ENCODE measurements at places on chromosomes 7 and 10.

- no peak for DNase-seq
These were observed 50.4 kb downstream of the FOXL3 start for GRCh38 chr7:340200-340937.

- DNase-seq = no peak
These were observed 172.5 kb downstream of the EGFR start for GRCh38 chr7:55191161-55191925.

- DNase-seq = no peak
These were observed 168.3 kb downstream of the BMPER start for GRCh38 chr7:34073676-34074075.

- peak; percentile 97 for DNase-seq
These were observed 153.8 kb downstream of the GNAI1 start for GRCh38 chr7:80288175-80289122.

DNA sequence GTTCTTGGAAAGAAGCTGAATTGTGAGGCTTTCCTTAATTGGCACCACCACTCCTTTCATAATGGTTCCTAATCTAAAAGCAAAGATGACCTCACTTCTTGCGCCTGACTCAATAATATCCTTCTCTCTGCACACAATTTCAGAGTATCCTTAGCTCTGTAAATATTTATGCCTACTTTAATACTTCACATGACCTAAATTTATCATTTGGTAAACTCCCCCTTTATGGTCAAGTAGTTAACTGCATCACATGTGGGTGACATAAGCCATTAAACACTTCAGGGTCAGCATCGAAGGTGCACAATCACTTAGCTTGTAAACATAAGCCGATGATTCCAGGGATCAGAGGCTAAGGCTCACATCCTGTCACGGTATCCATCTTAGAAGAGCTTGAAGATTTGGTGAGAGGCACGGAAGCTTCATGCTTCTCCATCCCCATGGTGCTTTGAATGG is 7.3 kb upstream of the RHOBTB1 start:
- DNase-seq = no peak

GRCh38 chr7:141575654-141576448 is 24.6 kb downstream of the AGK start:
- no peak for DNase-seq

- DNase-seq = no peak
These were observed 91.3 kb downstream of the CHN2 start for GRCh38 chr7:29285861-29286260.

DNA sequence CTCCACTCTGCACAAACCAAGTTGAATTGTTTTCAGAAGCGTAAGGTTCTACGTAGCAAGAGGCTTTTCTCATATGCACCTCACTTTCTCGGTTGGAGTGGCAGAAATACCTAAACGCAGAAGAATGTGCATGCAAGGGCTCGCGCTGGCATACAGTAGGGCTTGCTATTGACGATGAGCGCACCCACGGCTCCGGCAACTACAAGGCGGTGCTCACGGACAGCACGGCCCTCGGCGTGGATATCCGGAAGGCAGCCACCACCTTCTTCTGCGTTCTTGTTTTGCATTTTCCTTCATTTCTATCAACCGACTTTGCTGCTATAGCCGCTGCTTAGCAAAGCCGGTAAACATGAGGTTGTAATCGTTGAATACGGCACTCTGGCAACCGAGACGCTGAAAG is 51.1 kb upstream of the UBE3C start:
- DNase-seq = no peak

GRCh38 chr7:8500286-8500685 is 66.9 kb downstream of the NXPH1 start:
- no peak for DNase-seq

- no peak for DNase-seq
These were observed 102.1 kb upstream of the ABI1 start for GRCh38 chr10:26962835-26963234.

- no peak for DNase-seq
These were observed 226.7 kb downstream of the SNX13 start for GRCh38 chr7:17713584-17713983.

GRCh38 chr10:87695074-87695473 is 35.4 kb downstream of the PAPSS2 start:
- DNase-seq = no peak

DNA sequence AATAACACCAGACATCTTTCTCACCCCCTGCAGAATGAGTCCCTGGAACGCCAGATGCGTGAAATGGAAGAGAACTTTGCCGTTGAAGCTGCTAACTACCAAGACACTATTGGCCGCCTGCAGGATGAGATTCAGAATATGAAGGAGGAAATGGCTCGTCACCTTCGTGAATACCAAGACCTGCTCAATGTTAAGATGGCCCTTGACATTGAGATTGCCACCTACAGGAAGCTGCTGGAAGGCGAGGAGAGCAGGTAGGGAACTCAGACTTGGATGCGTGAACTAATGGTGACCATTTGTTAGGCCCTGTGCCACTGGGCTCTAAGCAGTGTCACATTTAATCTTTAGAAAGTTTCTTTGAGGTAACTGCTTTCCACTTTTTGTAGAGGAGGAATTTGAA is 7.1 kb downstream of the VIM start:
- no peak for DNase-seq

- DNase-seq = no peak
These were observed 17.9 kb upstream of the CSGALNACT2 start for GRCh38 chr10:43120116-43120928.

- DNase-seq = peak; percentile 35
These were observed 179.3 kb downstream of the TFEC start for GRCh38 chr7:115851291-115851690.

- DNase-seq = no peak
These were observed 22.5 kb downstream of the TMEM176A start for GRCh38 chr7:150823043-150823442.

- DNase-seq = peak; percentile 75
These were observed 196.9 kb upstream of the RHOBTB1 start for GRCh38 chr10:61140765-61141392.

DNA sequence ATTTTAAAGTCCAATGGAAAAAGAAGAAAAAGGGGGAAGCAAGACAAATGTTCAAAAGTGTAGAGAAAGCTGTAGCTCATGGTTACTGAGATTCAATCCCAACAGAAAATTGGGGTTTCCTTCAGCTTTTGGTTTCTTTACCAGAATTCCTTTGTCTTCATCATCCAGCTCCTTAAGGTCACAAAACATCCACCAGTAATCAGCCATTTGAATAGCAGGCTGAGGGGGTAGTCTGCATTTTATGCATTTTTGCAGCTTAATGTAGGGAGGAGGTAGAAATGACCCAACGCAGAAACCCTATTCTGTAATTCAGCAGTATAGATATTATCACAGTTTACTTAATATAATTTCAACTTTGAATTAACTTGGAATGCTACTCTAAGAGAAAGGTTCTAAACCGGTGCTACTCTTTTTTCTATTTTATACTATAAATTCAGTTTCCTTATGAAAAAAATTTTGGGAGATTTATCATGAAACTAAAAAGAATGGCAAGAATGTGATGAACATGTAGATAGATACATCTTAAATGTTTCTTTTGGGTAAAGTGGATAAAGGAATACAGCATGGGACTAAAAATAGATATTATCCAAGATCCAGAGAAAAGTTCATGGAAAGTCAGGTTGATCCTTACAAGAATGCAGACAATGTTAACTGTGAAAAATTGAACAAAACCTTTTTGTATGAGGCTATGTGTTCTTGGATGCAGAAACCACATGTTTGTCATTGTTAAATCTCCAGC is 596.9 kb downstream of the PHTF2 start:
- DNase-seq = no peak

DNA sequence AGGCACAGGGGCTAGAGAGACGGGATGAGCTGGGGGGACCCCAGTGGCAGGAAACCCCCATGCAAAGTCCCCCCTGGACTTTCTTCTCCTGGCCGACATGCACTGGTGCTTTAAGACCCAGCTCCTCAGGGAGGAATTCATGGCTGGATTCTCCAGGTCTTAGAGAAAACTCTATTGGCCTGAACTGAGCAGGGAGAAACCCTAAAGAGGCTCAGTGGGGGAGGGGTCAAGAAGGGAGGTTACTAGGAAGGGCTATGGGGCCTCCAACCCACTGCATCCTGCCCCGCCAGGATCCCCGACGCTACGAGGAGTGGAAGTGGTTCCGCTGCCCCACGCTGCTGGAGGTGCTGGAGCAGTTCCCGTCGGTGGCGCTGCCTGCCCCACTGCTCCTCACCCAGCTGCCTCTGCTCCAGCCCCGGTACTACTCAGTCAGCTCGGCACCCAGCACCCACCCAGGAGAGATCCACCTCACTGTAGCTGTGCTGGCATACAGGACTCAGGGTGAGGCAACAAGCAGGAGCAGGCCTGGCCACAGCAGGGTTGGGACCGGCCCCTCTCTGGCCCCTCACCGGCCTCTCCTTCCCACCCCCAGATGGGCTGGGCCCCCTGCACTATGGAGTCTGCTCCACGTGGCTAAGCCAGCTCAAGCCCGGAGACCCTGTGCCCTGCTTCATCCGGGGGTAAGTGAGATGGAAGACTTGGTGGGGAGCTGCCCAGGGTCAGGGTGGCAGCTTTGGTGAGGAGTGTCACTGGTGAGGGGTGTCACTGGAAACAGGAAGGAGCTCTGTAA is 13.8 kb downstream of the ATG9B start:
- DNase-seq = no peak

DNA sequence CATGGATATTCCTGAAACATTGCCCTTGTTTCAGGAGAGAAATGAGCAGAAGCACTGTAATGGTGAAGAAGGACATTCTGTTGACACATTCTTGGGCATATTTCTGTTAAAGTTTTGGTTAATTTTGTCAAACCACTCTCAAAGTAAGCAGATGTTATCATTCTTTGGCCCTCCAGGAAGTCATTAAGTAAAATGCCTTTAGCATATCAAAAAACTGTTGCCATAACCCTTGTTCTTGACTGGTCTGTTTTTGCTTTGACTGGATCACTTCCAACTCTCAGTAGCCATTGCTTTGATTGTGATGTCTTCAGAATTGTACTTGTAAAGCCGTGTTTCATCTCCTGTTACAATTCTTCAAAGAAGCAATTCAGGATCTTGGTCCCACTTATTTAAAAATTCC is 404.3 kb upstream of the LRRTM3 start:
- peak; percentile 3 for DNase-seq

DNA sequence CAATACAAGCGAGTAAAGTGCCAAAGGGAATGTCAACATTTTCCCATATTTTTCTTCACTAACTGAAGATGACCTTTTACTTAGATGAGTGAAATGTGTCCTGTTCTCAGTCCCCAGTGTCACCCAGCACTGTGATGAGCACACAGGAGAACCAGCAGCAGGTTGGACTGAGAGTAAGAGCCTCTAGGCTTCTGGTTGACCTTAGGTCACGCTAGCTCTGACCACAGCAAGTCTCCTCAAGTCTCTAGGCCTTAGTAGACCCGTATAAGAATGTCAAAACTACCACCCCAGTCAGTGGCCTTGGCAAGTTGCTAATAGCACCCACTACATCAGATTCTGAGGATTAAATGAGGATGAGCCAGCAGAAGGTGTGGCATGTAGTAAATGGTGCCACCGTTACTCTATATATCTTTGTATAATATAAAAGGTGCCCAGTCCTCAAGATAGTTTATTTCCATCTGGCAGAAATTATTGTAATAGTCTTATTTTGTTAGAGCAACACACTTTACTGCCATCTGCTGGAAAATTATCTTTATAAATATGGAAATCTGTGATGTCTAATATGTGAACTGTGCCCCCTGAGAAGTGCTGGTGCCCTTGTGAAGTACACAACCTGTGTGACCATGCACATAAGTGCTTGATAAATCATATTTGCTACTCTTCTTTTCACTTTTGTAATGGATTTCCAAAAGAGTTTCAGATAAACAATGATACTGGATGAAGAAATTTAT is 75.7 kb downstream of the SPAG6 start:
- DNase-seq = no peak

GRCh38 chr7:69622014-69622835 is 23.9 kb downstream of the AUTS2 start:
- no peak for DNase-seq

DNA sequence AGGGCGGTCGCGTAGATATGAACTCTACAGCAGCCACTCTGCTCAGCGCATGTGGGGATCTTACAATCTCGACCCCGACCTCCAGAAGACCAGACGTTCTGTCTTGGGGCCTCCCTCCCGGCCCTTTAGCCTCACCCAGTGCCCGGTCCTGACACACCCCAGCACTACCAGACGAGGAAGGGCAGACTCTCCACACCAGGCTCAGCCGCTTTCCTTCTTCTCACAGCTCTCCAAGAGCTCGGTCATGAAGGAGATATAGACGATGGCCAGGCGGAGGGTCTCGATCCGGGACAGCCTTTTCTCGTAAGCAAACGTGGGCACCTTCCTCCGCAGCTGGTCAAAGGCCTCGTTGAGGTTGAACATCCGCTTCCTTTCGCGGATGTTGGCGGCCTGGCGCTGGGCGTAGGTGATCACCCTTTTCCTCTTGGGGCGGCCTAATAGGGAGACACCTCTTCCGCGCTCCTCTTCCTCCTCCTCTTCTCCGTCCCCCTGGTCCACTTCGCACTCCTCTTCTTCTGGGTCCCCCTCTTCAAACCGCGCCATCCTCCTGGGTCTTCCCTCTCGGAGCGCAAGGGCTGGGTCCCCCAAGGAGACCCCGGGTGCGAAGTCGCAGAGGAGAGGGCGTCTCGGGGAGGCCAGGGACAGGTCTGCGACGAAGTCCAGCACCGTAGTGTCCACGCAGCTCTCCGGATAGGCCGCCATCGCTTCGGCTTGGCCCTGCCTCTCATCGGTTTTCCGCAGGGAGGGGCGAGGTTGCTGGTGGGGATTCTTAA is at the start of gene FERD3L:
TSS of gene FERD3L (minus strand) at position 761 of the 773 bp plus-strand sequence. CDS start at position 702, 59 bp downstream.
- DNase-seq = no peak

GRCh38 chr10:84158550-84158949 is 15.1 kb upstream of the GPR15LG start:
- DNase-seq = no peak

- DNase-seq = no peak
These were observed 183.6 kb upstream of the NFE2L3 start for GRCh38 chr7:25968205-25968993.

GRCh38 chr10:77240041-77240652 is 397.5 kb downstream of the KCNMA1 start:
- no peak for DNase-seq

DNA sequence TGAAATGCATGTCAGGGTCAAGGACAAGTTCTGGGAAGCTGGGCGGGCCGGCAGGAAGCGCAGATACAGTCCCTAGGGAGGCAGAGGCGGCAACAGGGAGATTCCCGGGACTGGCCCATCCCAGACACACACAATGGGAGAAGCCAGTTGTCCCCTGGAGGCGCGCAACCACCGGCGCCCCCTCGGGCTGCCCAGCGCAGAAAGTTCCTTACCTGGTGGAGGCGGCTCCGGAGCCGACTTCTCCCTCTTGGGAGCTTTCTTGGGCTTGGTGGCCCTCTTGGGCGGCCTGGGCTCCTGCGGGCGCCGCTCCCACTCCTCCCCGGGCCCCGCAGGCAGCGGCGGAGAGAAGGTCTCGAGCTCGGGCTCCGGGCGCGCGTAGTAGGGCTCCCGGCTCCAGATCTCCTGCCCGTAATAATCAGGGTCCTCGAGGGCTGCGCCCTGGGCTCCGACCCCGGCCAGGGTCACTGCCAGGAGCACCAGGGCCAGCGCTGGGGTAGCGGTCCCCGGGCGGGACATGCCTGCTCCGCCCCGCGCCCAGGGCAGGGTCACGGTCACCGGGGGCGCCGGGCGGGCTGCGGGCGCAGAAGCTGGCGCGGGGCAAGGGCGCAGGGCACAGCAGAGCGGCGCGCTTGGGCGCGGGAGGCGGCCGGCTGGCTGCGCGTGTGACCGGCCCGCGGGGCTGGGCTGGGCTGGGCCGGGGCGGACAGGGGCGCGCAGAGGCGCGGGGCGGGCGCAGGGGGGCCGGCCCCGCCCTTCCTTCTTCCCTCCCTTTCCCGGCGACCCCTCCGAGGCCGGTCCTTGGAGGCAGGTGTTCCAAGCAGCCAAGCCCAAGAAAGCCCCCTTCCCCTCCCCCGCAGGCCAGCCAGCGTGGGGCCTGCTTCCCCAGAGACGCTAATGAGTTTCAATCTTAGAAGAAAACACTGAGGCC is at the start of gene CPXM2:
TSS of gene CPXM2 (minus strand) at position 664 of the 928 bp plus-strand sequence. CDS start at position 516, 148 bp downstream.
- no peak for DNase-seq

- no peak for DNase-seq
These were observed 80.7 kb downstream of the LHPP start for GRCh38 chr10:124542336-124542735.
